ENCODE measurements at places on chromosomes 13 and 19.

DNA sequence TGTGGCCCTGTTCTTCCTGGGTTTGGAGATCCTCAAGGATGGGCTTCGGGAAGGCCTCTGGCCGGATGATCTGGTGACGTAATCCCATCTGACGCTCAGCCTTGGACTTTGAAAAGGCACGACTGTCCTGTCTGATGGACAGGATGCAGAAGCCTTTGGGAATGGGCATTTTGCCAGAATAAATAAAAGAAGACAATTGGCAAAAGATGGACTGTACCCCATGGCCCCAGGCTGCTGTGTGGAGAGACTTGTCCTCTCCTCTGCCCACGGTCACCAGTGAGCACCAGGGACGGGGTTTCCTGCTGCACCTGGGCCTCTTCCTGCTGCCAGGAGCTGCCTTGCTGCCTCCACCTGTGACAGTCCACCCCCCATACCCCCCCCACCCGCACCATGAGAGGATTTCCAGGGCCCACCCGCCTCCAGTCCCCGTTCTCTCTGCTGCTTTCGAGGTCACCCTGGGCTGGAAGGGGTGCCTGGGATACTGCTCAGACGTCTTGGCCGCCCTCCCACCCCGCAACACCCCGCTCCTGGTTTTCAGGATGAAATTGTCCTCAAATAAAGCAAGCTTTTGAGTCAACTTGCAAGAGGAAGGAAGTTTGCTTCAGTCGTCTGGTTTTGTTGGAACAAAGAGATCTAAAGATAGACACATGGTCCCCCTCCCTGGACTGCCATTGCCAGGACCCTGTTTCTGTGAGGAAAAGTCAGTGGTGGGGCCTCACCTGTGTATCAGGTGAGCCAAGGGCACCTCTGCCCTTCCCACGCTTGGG lies 40.9 kb downstream of the MCF2L start:
- no peak for DNase-seq

DNA sequence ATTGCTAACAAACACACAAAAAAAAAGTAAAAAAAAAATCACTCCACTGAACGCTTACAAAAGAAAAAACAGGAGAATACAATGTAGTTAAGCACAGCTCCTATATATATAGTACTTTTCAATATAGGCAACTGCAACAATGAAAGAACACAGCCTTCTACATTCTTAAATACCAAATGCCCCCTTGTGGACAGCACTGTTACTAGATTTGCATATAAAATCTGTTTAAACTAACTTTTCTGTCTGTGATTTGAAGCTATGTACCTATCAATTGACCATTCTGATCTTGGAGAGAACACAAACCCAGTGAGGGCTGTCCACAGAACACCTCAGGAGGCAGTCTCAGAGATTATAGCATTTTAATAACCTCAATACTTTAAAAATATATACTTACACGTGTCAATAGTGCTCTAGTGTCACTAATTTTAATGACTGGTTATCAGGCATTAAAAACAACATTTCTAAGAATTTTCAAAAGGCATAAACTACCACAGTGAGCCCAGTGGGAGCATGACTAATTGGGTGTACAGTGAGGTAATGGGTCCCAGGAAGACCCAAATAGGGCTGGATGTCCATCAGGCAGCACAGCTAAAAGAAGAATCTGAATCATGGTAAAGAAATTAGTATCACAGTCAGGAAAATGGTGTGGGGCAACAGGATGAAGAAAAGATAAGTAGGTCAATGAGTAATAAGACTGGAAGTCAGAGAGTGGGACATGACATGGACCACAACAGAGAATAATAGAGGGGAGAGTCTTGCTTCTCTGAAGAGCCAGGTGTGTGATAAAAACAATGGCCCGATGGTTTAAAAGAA lies 22.2 kb downstream of the CCDC169 start:
- no peak for DNase-seq

GRCh38 chr13:99704390-99704789 lies 203.1 kb downstream of the TM9SF2 start:
- DNase-seq, result no peak

- DNase-seq, result no peak
Measured at GRCh38 chr13:67416047-67416925, 186.2 kb upstream of the PCDH9 start.

DNA sequence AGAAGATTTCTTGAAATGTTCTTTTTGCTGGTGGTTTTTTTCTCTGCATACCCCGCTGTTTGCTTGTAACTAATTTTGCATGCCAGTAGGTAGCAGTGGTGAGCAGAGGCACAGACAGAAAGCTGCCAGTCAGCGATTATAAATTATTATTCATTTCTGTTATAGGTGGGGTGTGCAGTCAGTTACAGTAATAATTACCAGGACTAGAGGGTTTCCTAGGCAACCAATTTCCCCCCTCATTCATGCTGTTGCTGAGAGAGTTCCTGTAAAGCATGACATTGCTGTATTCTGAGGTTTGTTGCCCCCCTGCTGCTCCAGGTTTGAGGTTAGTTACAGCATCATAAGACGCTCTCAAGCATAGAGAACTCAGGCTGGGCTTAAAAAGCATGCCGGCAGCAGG lies 104.5 kb downstream of the URI1 start:
- no peak for DNase-seq

DNA sequence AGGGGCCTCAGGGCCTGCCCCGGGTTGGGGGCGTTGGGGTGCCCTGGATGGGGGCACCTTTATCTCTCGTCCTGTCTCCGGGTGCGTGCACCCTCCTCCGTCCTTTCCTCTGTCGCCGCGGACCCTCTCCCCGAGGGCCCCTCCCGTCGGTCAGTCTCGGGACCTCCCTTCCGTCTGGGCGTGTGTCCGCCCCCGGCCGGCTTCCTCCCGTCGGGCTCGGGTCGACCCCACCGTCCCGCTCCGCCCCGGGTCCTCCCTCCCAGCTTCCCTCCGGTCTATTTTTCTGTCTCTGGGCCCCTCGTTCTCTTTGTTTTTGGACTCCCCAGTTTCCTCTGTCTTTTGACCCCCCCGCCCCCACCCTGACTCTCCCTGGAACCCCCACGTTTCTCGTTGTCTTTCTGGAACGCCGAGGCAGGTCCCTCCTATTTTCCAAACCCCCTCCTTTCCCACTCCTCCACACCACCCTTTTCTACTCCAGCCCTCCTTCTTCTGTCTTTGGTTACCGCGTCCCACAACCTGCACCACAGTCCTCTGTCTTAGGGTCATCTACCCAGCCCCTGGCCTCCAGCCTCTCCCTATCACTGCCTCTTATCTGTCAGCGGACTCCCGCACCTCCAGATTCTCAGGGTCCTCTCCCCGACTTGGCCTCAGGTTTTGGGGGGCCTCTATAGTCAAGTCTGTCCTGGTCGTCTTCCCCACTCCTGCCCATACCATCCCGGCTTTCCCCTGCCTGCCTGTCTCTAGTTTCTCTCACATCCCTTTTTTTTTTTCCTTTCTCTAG lies 757 bp downstream of the EGLN2 start:
- no peak for DNase-seq

DNA sequence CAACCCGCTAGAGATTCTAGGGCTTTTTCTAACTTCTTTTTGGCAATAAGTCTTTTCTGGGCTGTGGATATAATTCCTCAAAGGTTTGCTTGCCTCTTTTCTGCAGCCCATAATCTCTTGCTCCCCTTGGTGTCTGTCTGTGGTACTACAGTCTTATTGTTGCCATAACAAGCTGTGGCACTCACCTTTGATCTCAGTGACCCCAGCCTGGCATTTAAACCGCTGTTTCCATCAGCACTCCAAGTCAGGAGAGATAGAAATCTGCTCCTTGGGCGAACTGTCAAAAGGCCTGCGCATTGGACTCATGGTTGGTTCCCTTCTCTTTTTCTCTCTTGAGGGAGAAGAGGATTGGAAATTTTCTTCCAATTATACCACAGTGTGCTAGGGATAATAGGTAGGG lies 14.5 kb upstream of the MPHOSPH8 start:
- no peak for DNase-seq

GRCh38 chr19:54209058-54209810 lies 8.6 kb downstream of the RPS9 start:
- no peak for DNase-seq

DNA sequence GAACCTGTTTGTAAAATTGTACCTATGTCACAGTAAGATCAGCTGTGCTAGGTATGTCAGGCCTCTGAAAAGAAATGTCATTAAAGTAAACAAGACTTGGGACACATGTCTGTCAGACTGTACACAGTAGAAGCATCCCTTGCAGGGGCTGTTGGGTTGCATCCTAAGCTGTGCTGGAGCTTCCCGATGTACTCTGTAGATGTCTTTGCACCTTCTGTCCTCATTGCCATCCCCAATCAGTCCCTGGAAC lies 48.7 kb upstream of the GPR183 start:
- no peak for DNase-seq

- DNase-seq, result no peak
Measured at GRCh38 chr19:5960005-5961001, 17.6 kb downstream of the RANBP3 start.

- no peak for DNase-seq
Measured at GRCh38 chr13:109695402-109696190, 90.8 kb downstream of the IRS2 start.

DNA sequence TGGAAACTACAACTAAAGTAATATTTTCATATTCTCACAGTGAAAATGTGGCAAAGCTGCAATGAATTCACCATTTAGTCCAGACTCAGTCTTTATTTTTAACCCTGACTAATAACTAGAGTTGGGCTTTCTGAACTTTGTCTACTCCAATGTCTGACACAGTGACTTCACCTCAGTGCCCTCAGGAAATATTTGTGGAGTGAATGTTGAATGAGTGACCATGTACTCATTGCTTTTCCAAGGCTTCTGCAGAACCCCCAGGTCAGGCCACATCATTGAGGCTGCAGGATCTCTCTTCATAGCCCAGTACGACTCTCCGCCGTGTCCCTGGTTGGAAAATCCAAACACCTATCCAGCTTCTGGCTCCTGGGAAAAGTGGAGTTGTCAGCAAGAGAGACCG lies 1.8 kb downstream of the ZNF175 start:
- no peak for DNase-seq

DNA sequence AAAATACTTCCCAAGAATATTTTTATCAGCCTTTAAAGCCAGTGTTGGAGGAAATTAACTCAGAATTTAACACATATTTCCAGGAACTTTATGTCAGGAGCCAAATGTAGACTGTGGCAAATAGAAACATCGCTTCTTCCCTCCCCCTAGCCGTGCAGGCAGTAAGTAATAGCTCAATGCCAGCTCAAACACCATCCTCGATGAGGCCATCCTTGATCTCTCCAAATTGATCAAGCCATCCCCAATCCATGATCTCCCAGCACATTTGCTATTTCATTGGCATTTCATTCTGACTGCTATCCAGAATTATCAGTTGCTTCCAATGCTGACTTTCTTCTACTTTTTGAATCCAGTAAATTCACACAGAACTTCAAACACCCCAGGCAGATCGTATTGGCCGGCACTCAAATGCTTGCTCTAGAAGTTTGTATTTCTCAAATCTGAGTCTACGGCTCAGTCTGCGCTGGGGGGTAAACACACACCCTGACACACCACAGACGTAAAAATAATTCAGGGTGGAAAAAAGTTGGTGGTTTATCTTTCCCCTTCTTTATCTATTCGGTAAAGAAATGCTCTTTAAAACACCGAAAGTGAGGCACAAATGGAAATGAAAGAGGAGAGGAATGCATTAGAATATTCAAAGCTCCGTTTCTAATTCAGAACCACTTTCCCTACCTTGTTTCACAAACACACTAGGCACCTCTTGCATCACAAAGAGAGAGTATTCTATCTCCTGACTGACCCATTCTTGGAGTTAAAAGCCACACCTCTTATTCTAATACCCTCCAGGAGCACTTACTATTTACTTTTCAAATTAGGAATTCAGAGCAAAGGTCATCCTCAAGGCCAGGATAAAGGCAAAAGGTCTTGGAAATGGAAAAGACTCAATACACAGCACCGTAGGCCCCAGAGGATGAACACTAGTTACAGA lies 991 bp downstream of the OBI1 start:
- DNase-seq, result no peak

DNA sequence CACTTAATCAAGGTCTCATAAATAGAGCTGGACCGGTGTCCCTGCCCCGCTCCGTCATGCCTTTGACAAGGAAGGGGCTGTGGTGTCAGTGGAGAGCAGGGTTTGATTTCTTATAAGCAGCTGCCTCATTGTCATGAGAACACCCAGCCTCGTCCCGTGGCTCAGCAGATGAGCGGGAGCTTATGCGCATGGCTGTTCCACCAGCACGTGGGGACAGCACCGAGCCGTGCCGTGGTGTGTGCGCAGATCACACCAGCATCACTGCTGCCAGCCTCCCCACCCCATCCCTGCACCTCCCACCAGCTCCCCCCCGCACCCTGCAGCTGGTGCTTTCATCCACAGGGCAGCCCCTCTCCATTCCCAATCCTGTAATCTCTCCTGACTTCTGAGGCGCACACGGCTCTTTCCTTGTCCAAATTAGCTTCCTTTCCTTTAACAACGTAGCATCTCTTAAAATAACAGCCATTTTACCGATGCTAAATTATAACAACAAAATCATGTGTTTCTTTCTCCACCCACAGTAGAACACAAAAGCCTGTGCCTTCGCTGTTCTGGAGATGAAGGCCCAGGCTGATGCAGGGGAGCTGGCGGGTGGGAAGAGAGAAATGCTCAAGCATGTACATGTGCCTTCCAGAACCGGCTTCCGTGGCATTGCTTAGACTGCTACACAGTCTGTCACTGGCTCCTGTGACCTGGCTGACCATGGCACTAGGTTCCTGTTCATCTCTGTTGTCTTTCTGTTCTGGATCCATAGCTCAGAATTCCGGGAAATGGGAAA lies 96.8 kb downstream of the RAB20 start:
- DNase-seq, result no peak
